AG04450 (cell line): ENCODE measurements at places on chromosomes 7 and 10.
A peak's percentile ranks its signal among the peaks of the same experiment; 100 is the strongest.

- DNase-seq, result peak; percentile 81
Measured at GRCh38 chr10:30783939-30784501, 154.5 kb upstream of the LYZL2 start.

DNA sequence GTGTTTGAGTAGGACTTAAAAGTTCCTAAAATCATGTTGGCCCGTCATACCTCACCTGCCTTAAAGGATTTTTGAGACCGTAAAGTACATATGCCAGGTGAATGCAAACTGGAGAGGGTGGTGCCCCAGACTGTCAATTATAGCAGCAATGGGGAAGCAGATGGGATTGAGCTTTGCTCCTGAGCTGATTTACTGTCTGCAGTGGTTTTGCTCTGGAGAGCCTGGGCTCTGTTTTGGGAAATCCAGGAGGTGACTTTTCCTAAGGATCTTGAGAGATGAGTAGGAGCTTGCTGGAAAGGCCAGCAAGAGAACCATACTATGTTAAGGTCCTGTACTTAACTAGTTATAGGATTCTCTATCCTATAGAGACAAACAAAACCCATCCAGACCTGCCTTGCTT lies 43.0 kb downstream of the COL13A1 start:
- no peak for DNase-seq

- no peak for DNase-seq
Measured at GRCh38 chr7:106405697-106406141, 120.9 kb upstream of the NAMPT start.

DNA sequence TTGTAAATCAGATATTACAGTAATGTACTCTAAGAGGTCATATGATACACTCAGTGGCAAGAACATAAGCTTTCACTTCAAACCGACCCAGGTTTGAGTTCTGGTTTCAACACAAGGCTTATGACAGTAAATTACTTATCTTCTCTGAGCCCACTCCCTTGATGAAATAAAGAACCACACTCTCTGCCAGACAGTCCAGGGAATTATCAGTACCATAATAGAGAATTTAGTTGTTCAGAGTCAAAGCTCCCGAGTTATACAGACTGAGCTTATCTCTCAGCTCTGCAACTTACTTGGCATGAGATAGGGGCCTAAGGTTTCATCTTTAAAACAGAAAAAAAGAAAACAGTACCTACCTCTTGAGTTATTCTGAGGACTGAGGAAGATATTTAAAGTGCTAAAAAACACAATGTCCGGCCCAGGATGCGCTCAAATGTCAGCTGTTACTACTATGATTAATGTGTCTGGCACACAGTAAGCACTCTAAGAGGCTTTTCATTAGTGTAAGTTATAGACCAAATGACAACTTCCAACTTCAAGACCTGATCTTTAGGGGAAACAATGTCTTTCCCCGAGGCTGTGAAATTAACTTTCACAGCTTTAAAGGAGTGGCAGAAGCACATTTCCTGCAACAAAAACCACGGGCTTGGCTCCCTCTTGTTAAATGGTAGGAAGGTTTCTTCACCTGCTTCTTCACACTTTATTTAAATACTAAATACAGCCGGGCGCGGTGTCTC lies 38.1 kb downstream of the UBE2H start:
- no peak for DNase-seq

GRCh38 chr10:110358869-110359629 lies 54.3 kb upstream of the SMNDC1 start:
- no peak for DNase-seq

GRCh38 chr7:107926481-107926880 lies 35.5 kb downstream of the DLD start:
- no peak for DNase-seq

DNA sequence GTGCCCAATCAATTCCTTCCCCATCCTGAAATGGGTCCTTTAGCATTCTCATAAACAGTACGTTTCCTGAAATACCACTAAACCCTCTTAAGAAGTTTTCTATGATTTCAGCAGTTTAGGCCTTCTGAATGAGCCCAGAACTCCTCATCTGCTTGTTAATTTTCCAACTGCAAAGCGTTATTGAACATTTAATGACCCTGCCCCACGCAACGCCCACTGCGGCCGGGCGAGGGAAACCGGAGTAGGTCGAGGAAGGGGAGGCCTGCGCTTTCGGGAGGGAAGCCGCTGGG lies 608 bp upstream of the UBN2 start:
- no peak for DNase-seq

DNA sequence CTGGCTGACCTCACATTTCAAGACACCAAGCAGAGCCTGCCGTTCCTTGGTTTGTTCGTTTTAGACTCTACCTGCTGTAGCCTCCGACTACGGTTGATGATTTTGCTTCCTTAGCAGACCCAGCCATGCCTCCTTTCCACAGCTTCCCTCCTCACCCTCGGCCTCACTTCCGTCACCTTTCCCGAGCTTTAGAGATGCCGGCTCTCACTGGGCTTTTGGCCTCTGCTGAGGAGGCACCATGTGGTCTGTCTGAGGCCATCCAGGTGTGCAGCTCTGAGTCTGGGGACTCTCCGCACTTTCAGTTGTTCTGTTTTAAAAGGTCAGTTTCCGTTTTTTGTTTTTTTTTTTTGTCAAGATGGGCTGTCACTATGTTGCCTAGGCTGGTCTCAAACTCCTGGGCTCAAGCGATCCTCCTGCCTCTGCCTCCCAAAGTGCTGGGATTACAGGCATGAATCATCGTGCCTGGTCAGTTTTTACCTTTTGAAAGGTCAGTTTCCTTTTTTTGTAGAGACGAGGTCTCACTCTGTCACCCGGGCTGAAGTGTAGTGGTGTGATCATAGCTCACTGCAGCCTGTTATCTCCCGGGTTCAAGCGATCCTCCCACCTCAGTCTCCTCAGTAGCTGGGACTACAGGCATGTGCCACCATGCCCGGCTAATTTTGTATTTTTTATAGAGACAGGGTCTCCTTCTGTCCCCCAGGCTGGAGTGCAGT lies 11.7 kb downstream of the ORAI2 start:
- no peak for DNase-seq

DNA sequence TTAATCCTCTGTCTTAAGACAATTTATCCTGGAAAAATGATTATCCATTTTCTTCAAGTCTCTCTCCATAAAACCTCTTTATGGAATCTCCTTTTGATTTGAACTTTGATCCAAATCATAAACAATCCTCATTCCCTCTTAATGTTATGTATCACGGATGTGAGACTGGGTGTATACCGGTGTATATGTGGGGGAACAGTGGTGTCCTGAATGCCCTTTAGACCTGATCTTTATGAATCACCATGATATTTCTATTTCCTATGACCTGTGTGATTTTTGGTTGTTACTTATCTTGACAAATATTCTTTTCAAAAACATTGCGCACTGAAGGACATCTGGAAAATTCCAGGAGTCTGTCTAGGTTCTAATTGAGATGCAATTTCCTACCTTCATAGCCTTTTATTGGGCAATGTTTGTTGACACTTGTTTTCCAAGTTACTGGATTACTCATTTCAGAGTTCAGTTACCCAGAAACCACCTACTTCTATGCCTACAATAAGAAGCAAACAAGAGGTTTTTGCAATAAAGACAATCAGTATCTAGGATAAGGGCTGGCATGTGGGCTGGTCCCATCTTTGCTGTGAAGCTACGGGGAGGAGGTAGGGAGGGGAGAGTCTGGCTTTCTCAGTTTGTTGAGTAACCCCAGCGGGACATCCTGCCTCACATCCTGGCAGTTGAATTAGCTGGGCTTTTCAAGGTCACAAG lies 190.4 kb downstream of the CTTNBP2 start:
- no peak for DNase-seq

DNA sequence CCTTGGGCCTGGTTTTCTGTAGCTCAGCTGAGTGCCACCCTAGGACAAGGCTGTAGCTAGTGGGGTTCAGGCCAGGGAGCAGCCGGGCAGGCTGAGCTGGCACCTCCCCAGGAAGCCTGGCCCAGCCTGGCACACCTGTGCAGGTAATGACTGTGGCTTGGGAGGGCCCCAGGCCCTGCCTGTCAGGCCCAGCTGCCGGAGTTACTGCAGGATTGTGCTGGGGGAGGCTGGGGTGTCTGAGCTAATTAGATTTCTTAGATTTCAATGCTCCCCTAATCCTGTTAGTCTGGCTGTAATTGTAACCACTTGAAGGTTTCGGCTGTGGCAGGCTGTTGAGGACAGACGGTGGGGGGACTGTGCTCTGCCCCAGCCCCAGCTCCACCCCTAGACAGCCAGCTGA lies 6.0 kb downstream of the ZMIZ1 start:
- DNase-seq, result no peak

DNA sequence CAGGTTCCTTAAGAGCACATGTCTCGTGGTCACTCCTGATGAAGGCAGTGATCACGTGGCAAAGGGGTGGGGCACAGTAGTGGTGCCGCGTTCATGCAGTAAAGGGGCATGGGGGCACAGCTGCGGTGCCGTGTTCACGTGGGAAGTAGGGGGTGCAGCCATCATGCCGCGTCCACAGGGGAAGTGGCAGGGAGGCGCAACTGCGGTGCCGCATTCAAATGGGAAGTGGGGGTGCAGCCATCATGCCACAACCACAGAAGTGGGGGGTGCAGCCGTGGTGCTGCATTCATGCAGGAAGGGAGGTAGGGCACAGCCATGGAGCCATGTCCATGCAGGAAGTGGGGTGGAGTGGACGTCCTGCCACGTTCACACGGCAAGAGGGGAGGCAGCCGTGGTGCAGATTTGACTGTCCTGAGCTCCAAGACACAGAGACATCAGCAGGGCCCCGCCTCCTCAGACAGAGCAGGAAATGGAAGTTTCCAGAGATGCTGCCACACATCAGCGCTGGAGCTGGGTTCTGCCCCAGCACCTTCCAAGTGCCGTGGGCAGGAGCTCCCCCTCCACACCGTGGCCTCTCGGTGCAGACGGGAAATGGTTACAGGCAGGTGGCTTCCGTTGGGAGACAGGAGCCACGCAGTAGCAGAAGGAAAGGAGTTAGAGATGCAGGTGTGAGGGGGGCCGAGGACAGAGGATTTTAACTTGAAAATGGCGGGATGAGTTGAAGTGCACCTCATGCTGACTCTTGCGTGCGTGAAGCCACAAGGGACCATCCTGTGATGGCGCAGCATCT lies 95.0 kb upstream of the DDC start:
- DNase-seq, result no peak

DNA sequence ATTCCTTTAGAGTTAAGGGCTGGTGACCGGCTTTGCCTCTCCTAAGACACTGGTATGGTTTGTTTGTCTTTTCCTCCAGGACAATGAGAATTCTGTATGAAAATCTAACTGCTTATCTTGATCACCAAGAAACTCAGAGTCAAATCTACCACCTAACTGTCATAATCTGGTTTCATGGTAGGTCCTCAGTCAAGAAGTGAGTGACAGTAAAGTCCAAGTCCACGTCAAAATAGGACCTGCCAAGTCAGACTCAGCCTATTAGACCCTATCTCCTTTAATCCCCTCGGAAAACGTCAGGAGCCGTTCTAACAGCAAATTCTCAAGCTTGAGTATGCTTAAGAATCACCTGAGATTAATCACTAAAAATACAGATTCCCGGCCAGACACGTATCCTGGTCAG lies 37.4 kb downstream of the C7orf33 start:
- no peak for DNase-seq
